CD4-positive, CD25-positive, alpha-beta regulatory T cell (primary cell): ENCODE measurements at places on chromosomes 4 and X. TPM values are rescaled to one million over a fixed set of nuclear protein-coding genes. Genes with fewer than 3 reads are reported as not detected.

DNA sequence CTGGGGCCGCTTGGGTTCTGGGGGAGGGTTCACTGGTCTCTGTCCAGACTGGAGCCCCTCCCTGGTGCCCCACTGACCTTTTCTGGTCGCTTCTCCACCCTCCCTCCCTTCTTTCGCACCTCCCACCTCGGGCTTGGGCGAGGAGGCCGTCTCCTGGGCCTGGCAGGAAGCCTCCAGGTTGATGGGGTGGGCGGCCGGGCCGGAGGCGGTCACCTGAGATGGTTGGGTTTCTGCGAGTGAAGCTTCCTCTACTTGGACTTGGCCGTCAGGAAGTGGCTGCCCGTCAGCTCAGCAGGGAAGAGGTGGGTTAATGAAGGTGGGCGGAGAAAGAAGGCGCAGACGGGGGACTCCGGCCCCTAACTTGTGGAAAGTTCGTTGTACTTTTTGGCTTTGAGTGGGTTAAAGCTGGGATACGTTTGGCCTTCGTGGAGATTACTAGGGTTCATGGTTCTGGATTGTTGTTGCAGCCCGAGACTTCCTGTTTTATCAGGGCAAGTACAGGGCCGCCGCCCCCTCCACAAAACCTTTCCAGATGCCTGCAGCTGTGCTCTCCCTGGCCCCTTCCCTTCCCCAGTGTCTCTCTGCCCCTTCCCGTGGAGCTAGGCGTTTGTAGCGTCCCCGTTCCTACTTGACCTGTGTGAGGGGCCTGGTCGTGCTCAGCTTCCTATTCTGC, 1.2 kb downstream of the AKAP17A start:
- H3K27ac ChIP-seq, result peak overlapping the region; percentile 74
- no peaks in the 10 kb centered on the region for H3K27me3 ChIP-seq
- H3K4me1 ChIP-seq, result peaks cover 27% of the 10 kb centered on the region
- DNase-seq, result no peak
- peak overlapping the region; percentile 67 for H3K4me3 ChIP-seq

DNA sequence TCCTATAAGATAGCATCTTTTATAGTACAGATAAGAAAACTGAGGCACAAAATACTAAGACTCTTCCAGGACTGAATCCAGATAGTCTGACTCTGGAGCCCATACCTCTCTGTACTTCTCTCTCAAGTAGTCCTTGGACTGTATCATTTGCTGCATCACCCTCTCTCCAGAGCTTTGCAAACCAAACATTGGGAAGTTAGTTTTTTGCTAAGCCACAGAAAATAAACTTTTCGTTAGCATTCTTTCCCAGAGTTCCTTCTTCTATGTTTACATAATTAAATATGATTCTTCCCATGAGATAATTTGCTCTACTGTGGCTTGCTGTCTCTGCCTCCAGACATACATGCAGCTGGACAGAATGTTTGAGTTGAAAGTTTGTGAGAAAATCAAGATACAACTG, 22.0 kb downstream of the PPEF2 start:
- H3K27me3 ChIP-seq, result no peaks in the 10 kb centered on the region
- H3K4me1 ChIP-seq, result no peaks in the 10 kb centered on the region
- no peaks in the 10 kb centered on the region for H3K36me3 ChIP-seq

DNA sequence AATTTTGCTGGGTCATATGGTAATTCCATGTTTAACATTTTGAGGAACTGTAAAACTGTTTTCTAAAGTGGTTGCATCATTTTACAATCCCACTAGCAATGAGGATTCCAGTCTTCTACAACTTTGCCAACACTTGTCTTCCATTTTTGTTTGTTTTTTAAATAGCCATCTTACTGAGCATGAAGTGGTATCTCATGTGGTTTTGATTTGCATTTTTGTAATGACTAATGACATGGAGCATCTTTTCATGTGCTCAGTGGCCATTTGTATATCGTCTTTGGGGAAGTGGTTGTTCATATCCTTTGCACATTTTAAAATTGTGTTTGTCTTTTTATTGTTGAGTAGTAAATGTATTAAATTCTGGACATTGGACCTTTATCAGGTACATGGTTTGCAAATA, 94.7 kb downstream of the TMEM131L start:
- no peak overlapping the region for H3K27ac ChIP-seq
- H3K4me3 ChIP-seq, result no peak overlapping the region
- no peaks in the 10 kb centered on the region for H3K27me3 ChIP-seq
- peaks cover 78% of the 10 kb centered on the region for H3K36me3 ChIP-seq

Gene PRPS2
- 29.2 TPM for polyA plus RNA-seq

GRCh38 chr4:174156239-174156826, 127.1 kb downstream of the FBXO8 start:
- peaks cover 2% of the 10 kb centered on the region for H3K27me3 ChIP-seq
- H3K4me1 ChIP-seq, result no peaks in the 10 kb centered on the region
- DNase-seq, result peak; percentile 3
- H3K4me3 ChIP-seq, result no peak overlapping the region
- H3K27ac ChIP-seq, result no peak overlapping the region
- H3K36me3 ChIP-seq, result no peaks in the 10 kb centered on the region

- no peak overlapping the region for H3K4me3 ChIP-seq
- H3K36me3 ChIP-seq, result no peaks in the 10 kb centered on the region
- H3K27ac ChIP-seq, result no peak overlapping the region
- DNase-seq, result no peak
Observed at GRCh38 chr4:124883632-124884031, 171.1 kb upstream of the ANKRD50 start.

DNA sequence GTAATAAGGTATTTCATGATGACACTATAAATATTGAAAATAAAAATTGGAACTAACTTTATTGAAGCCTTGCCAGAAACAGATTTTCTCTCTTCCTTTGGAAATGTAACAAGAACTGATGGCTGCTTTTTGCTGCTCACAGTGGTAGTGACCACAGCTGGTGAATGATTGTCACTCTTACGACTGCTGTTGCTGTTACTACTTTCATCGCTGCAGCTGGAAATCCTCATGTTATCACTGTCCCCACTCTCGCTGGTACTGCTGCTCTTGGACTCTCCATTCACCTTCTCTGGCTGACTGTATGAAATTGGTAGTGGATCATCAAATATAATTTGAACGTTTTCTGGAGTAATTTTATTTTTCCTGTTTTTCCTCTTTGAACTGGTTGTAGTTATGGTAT, 28.5 kb upstream of the COX18 start:
- DNase-seq, result no peak
- H3K27me3 ChIP-seq, result no peaks in the 10 kb centered on the region
- no peak overlapping the region for H3K4me3 ChIP-seq
- no peak overlapping the region for H3K27ac ChIP-seq

GRCh38 chr4:63275491-63275890, 1133.8 kb downstream of the TECRL start:
- H3K4me1 ChIP-seq, result no peaks in the 10 kb centered on the region
- H3K4me3 ChIP-seq, result no peak overlapping the region
- no peaks in the 10 kb centered on the region for H3K36me3 ChIP-seq
- H3K27me3 ChIP-seq, result no peaks in the 10 kb centered on the region
- no peak overlapping the region for H3K27ac ChIP-seq
- DNase-seq, result no peak

GRCh38 chrX:10622197-10622596, 1.8 kb upstream of the MID1 start:
- no peak overlapping the region for H3K27ac ChIP-seq
- H3K4me3 ChIP-seq, result no peak overlapping the region
- no peaks in the 10 kb centered on the region for H3K4me1 ChIP-seq

DNA sequence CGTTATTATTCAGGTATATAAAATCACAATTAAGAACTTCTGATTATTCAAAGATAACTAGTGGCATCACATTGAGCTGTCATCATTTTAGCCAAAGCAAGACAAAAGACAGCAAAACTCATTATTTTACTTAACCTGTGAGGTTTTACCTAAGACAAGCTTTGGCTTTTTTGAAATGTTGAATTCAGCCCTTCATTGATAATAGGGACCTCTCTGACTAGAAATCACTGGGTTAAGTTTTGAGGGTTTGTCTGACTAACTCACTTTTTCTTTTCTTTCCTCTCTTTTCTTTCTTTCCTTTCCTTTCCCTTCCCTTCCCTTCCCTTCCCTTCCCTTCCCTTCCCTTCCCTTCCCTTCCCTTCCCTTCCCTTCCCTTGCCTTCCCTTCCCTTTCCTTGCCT, 244.2 kb downstream of the GRXCR1 start:
- H3K27ac ChIP-seq, result no peak overlapping the region
- no peaks in the 10 kb centered on the region for H3K4me1 ChIP-seq
- no peaks in the 10 kb centered on the region for H3K36me3 ChIP-seq
- DNase-seq, result no peak

Gene UGT2B15
- polyA plus RNA-seq, result not detected

DNA sequence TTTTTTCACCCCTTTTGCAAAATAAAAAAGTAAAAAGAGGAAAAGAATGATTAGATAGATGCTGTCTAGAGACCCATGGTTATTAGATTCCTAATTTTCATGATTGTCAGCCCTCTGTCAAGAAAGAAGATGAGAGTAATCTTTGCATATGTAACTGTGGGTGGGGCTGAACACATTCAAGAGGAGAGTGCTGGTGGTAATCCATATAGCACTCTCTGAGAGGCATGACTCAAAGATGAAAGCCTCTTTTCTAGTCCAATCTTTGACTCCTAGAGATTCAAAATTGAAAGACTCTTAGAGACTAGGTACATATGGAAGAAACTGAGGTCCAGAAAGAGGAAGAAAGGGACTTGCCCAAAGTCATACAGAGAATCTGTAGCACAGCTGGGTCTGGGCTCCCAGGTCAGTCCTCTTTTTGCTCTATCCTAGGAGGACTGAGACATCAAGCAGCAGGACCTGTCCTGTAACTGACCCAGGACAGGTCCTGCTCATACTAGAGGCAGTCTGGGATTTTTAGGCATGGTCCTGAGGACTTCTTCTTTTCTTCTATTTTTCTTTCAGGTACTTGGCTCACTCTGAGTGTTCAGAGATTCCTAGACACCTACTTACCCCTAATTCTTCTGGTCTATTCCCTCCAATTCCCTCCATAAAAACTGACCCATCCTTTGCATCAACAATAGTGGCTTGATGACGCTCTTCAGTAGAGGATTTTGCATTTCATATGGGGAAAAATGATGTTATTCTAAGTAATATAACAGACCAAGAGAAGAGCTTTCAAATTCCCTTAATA, 23.8 kb downstream of the VSIG4 start:
- H3K4me1 ChIP-seq, result peaks cover 23% of the 10 kb centered on the region
- no peak for DNase-seq
- no peak overlapping the region for H3K27ac ChIP-seq
- H3K4me3 ChIP-seq, result peak overlapping the region; percentile 37
- H3K27me3 ChIP-seq, result no peaks in the 10 kb centered on the region

- no peak overlapping the region for H3K27ac ChIP-seq
- DNase-seq, result no peak
- H3K4me3 ChIP-seq, result no peak overlapping the region
- H3K4me1 ChIP-seq, result no peaks in the 10 kb centered on the region
- H3K36me3 ChIP-seq, result no peaks in the 10 kb centered on the region
Observed at GRCh38 chr4:80986011-80986410, 44.5 kb upstream of the BMP3 start.

DNA sequence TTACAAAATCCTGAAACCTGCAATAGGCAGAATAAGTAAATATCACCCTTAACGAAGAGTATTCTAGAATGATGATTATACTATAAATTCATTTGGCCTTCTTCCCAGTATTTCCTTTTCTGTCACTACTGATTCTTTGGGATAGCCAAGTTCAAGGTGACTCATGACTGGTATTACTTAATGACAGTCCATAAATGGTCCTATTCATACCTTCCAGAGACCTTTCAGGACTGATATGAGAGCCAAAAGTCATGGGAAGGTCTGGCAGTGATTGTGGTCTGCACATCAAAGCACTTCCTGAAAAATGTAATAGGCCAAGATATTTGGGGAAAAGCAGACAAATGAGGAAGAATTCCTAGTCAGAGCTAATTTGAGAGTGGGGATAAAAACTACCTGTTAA, 239.6 kb upstream of the FAM47A start:
- H3K27ac ChIP-seq, result no peak overlapping the region
- no peaks in the 10 kb centered on the region for H3K4me1 ChIP-seq
- H3K27me3 ChIP-seq, result no peaks in the 10 kb centered on the region
- no peaks in the 10 kb centered on the region for H3K36me3 ChIP-seq
- H3K4me3 ChIP-seq, result no peak overlapping the region

- no peaks in the 10 kb centered on the region for H3K36me3 ChIP-seq
- no peaks in the 10 kb centered on the region for H3K27me3 ChIP-seq
- no peak overlapping the region for H3K27ac ChIP-seq
- no peak for DNase-seq
- H3K4me3 ChIP-seq, result no peak overlapping the region
Observed at GRCh38 chr4:84401701-84402306, 97.3 kb downstream of the NKX6-1 start.

Gene CYBB
- polyA plus RNA-seq, result 1.2 TPM

Gene HNRNPD
- polyA plus RNA-seq, result 209 TPM

Gene GYG2
- polyA plus RNA-seq, result not detected

- no peaks in the 10 kb centered on the region for H3K27me3 ChIP-seq
- no peaks in the 10 kb centered on the region for H3K36me3 ChIP-seq
- no peaks in the 10 kb centered on the region for H3K4me1 ChIP-seq
- H3K4me3 ChIP-seq, result no peak overlapping the region
- no peak for DNase-seq
- no peak overlapping the region for H3K27ac ChIP-seq
Observed at GRCh38 chrX:111145878-111146277, 49.9 kb downstream of the PAK3 start.

DNA sequence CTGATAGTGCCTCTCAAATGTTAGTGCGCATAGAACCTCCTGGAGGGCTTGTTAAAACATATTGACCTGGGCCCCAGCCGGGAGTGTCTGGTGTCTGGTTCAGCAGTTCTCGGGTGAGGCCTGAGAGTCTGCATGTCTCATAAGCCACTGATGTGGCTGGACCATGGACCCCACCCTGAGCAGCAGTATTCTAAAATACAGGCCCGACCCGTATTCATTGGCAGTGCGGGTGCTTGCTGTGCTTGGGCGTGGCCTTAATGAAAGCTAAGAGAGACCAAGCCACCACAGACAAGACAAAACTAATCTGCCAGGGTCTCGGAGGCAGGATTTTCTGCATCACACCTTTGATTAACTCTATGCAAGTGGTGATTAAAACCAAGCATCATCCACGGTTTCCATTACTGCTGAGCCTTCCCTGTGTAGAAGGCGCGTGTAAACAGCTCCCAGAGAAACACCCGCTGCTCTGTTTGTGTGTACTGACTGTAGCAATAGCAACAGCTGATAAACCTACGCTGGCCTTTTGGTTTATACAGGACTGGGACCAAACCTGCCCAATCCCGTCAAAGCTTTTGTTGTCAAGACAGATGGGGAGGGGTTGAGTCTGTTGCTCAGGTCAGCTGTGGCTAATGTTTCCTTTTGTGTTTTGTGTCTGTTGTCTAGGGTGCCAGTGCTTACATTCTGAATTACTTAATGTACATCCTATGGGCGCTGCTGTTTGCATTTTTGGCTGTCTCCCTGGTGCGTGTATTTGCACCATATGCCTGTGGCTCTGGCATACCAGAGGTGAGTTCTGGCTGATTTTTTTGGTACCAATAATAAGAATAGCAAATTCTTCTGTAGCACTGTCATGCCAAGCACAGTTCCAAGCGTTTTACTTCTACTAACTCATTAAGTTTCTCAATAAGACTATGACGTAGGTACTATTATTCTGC, 40.8 kb downstream of the CLCN4 start:
- no peak for DNase-seq
- H3K4me1 ChIP-seq, result no peaks in the 10 kb centered on the region
- no peaks in the 10 kb centered on the region for H3K27me3 ChIP-seq
- no peak overlapping the region for H3K4me3 ChIP-seq
- no peak overlapping the region for H3K27ac ChIP-seq
